ENCODE measurements at places on chromosomes 7 and 10.
A peak's percentile ranks its signal among the peaks of the same experiment; 100 is the strongest.

DNA sequence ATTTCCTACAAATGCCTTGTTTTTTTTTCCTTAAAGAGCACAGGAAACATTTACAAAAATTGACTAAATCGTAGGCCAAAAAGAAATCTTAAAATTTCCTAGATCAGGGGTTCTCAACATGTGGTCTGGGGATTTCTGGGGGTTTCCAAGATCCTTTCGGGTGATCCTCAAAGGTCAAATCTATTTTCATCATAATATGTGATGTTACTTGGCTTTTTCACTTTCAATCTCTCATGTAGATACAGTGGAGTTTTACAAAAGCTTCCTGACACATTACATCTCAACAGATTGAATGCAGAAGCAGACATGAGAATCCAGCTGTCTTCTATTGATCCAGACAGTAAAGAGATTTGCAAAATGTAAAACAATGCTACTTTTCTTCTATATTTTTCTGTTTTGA is 497.3 kb downstream of the INHBA start:
- DNase-seq: no peak

- DNase-seq: no peak
These were observed 28.5 kb downstream of the CPED1 start for GRCh38 chr7:121016966-121017365.

DNA sequence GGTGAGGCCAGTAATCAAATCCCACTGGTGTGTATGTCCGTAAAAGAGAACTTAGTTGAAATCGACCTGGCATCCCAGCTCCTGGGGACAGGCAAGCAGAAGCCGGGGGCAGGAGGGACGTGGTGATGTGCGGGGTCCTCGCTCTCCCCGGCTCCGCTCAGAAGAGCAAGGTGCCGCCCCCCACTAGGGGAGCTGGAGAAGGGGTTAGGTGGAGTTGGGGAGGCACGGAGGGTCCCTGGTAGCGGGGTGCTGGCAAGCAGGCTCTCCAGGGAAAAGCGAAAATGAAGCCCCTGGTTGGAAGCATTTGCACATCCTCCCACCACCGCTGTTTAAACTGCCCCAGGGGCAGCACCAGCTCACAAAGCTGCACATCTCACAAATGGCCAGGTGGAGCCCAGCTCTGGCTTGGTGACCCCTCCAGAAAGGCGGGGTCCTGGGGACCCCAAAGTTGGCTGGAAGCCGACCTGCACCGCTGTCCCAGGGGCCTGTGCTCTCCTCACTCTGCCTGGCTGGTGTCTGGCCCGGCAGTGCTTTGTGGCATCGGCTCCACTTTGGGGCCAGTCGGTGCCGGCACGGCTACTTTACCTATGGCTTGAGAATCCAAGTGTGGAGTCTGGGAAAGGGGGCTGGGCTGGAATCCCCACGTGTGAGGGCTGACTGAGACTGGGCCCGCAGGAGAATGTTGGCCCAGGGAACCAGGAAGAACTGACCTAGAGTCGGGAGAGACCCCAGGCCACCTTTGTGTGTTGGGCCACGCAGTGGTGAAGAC is 2.9 kb upstream of the CFAP46 start:
- no peak for DNase-seq

DNA sequence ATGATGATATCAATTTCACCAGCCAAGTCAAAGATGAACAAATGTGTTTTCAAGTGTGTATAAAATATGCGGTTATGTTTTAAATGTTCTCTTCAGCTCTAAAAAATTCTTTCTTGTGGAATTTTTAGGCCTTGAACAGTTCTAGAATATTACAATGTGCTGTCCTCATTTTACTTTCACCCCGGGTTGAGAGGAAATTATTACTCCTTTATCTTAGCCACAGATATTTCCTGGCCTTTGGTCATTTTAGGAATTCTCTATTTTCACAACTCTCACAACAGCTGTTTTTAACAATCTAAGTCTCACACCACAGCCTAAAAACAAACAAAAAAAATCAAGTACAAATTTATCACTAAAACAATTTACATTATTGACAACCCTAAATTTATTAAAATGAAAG is 112.2 kb upstream of the HGF start:
- DNase-seq: no peak

DNA sequence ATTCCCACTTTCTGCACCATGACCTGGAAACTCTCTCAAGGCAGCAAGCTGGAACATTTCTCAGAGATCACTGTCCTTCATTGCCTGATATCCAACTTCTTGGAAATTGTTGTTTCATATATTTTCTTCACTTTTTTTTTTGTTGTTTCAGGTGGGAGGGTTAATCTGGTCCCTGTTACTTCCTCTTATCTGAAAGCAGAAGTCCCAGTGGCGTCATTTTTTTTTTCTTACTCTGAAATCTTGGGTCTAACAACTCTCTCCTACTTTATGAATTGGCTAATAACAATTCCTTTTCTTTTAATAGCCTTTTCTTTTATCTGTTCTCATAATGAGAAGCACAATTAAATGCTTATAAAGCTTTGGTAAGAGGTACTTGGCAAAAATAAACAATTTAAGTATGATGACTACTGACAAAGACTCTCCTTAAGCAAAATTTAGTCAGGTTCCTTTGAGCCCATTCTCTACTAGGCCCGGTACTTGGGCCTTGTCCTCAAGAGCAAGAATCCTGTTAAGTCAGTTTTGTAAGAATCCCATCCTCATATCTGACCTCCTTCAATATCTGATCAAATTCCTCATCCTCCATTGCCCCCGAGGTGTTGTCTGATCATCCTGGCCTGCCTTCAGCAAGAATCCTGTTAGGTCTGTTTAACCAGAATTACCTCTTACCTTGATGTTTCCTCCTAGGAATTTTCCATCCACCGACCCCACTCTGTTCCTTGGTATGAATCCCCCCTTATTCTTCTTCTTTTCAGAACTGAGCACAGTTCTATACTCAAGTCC is 11.5 kb upstream of the CC2D2B start:
- DNase-seq: no peak

DNA sequence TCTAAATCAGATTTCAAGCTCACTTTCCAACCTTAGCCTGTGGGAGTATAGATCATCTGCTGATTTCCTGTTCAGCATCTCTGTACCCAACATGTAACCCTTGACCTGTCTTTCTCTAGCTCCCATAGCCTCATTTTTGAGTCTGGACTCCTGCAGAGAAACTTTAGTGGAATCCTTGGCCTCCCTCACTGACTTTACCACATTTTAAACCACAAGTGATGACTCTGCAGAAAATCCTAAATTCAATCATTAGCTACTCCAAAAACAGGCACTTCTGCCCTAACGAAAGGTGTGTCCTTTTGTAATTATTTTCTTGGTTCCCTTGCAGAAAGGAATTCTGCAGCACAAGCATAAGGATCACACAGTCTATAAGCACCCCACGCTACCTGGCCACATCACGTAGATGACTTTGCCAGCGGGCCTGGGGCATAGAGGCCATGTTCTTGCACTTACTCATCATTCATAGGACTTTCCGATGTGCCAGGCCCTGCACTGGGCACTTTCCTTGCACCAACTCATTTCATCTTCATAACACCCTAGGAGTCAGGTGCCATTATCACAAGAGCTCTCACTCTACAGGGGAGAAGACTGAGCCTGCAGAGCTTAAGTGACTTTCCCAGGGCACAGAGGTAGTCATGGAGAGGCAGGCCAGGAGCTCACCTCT is 57.2 kb upstream of the OPALIN start:
- no peak for DNase-seq

DNA sequence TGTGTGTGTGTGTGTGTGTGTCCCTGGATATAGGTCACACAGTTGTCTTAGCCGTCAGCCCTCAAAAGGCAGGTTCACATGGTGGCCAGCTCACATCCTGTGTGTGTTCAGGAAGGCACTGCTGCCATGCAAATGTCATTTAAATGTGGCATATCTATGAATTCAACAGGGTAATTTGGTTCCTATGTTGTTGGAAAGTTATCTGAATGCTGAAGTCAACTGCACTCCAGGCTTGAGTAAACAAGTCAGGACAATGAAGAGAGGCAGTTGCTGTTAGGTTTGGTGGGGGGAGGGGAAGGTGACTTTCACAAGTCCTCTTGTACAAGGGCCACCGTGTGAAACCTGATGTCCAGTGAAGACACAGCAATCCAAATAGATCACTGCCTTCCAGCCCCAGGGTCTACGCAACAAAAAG is 61.1 kb downstream of the PTPRE start:
- no peak for DNase-seq

DNA sequence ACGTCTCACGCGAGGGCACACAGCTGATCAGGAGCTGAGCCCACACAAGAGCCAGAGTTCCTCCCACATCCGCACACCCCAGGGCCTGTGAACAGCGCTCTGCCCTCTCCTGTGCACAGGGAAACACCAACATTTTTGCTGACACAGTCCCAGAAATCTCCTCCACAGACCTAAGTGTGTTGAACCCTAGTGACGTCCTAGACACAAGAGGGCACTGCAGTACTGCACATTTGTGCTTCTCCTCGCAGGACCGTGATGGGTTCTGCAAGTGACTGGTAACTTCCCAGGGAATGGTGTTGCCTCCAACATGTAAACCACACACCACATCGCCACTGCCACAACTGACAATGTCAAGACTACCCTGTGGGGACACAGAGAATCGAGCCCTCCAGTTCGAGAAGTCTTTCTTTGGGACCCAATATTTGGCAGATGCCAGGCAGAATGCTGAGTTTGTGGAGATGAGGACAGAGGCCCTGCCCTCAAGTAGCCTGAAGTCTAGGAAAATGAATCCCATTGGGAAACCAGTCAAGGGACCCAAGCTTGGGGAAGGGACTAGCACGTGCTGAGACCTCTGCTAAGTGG is 170.3 kb downstream of the PAXIP1 start:
- DNase-seq: no peak

DNA sequence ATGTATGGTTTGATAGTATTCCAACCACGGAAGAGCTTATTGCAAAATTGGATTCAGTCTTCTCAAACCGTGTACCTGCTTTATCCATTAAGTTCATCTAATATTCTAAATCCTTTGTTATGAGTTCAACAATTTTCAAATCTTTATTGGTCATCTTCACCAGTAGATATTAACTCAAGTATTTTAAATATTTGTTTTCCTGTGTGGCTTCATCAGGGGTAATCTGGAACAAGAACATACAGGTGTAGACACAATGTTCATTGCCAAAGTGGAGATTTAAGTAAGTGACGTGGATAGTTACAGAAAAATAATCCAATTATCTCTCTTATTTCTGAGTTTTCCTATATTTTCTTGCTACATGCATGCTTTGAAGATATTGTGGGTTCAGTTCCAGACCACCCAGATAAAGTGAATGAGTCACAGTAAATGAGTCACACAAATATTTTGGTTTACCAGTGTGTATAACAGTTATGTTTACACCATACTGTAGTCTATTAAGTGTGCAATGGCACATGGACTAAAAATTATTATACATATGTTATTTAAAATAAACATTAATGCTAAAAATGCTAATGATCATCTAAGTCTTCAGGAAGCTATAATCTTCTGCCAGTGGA is 429.0 kb upstream of the POT1 start:
- DNase-seq: no peak

- no peak for DNase-seq
These were observed 29.5 kb upstream of the HYCC1 start for GRCh38 chr7:23043441-23043840.

DNA sequence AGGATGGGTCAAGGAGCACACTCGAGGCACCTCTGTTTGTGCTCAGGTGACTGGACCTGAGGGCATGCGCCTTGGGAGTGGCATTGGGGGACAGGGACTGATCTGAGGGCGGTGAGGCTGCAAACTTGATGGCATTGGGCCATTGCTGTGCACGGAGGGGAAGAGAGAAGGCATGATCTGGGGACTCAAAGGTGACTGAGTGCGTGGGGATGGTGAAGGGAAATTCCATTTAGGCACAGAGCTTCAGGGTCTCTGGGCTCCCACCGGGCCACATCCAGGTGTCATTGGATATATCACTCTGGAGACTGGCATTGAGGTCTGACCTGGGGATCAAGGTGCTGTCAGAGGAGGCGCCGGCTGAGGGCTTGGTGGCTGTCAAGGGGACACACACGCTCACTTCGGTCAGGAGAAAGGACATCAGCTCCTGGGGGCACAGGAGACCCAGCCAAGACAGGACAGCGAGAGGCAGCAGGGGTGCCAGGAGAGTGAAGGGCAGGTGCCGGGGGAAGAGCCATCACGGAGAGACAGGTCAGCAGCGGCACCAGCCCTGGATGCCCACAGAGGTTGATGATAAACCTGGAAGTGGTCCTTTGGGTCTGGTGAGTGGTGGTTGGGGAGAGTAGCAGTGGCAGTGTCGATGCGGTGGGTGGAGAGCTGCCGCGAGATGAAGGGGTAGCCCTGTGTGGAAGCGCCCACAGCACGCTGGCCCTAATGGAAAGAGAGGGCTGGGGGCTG is 5.5 kb downstream of the ADCK2 start:
- peak; percentile 20 for DNase-seq

DNA sequence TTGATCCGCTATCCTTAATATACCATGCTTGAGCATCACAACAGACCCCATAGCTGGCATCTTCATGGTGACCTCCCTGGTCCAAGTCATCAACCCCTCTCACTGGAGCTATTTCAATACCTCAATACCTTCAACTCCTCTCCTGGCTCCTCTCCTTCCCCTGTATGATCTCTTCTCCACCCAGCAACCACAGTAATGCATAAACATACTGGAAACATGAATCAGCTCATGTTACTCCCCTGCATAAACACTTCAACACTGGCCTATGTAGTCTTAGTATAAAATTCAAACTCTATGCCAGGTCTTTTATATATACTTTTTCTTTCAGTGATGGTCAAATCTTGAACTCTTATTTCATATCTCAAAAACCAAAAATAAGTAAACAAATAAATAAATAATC is 31.8 kb upstream of the TMEM273 start:
- DNase-seq: no peak

GRCh38 chr7:139916717-139917395 is 87.8 kb downstream of the TBXAS1 start:
- DNase-seq: peak; percentile 63

DNA sequence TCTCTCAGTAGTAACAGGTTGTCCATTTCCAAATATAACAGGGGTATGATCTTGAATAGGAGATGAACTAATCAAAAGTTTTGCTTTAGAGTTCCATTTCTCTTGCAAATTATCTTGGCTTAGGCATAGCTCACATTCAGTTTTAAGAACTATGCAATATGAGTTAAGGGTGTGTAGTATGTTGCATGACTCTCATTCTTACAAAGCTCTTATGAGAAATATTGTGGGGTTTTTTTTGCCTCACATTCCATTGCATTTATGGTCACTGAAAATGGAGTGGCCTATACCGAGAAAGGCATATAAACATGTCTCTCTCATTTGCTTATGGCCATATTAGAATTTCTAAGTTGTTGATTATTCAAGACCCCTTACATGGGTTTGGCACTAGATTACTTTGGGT is 48.5 kb upstream of the LAMB1 start:
- no peak for DNase-seq

GRCh38 chr7:102004848-102005247 is 187.4 kb downstream of the CUX1 start:
- DNase-seq: no peak

DNA sequence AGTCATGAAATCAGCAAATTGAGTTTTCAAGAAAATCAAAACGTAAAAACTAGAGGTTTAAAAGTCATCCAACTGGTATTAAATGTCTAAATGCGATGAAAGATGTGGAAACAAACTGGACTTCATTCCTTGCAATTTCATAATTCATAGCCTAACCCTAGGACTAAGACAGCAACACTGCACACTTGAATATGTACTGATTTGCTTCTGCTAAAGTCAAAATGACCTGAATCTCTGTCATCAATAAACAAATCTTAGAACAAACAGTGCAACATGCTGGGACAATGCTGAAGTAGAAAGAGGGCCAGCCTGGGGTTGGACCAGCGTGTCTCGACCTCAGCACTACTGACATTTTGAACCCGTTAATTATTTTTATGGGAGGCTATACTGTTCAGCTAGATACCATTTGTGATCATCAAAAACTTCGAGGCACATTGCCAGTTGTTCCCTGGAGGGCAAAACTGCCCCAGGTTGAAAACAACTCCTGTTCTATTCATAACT is 47.1 kb downstream of the MYOF start:
- no peak for DNase-seq

- no peak for DNase-seq
These were observed 13.9 kb downstream of the HNRNPA2B1 start for GRCh38 chr7:26186364-26187311.

Measured in activated T-cell treated with anti-CD3 and anti-CD28 coated beads, Interleukin-2, amount 50 U/mL, for 24 hours (primary cell).